DMS153 (cell line): ENCODE measurements at places on chromosomes 16 and 17.

DNA sequence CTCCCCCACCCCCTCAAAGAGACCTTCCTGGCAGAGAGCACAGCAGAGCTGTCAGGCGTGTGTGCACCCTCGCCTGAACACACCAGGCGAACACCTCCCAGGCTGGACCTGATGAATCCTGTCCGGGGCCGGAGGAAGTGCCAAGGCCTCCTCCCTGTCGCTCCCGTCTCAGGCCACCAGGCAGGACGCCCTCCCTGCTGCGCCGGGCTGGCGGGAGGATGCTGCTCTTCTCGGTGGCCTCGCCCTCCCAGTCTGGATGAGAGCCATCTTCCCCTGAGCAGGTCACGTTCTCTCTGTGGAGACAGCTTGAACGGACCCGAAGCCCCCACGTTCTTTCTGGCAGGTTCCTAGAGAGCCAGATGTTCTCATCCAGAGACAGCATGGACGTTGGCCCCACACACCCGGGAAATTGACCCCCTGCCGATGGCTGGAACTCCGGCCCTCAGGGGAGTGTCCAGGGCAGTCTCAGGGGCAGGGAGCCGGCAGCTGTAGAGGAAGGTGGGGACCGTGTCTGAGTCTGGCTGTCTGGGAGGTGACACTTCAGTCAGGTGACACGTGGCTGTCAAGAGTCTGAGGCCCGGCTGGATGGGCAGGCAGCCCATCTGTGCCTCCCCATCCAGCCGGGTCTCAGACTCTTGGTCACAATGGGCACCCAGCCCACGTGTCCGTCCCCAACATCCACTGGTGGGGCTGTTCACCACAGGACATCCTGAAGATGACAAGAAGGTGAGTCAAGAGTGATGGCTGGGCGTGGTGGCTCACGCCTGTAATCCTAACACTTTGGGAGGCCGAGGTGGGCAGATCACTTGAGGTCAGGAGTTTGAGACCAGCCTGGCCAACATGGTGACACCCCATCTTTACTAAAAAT, 5.0 kb upstream of the TIMP2 start:
- DNase-seq: no peak

DNA sequence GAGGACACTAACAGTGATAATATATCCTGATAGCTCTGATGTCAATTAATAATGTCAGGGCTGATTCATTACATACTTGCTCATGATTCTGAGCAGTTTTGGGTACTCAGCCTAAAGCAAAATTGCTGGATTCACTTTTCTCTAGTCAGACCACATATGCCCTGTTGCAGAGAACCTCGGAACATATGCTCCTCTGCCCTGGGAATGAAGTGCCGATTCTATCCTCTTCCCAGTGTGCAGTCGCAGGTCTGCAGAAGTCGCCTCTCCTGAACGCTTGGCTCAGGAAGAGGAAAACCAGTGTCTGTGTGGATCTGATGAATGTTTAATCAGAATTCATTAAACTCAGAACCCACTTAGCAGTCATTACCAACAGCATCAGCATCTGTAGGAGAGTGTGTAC, 34.5 kb downstream of the ABCC12 start:
- DNase-seq: no peak

- no peak for DNase-seq
Measured at GRCh38 chr16:85724936-85725335, 26.0 kb downstream of the C16orf74 start.

GRCh38 chr16:28308794-28309584, 16.7 kb downstream of the SBK1 start:
- DNase-seq: no peak

- DNase-seq: no peak
Measured at GRCh38 chr16:76195056-76195455, 82.1 kb upstream of the CNTNAP4 start.

- DNase-seq: no peak
Measured at GRCh38 chr16:75246504-75247205, 4.8 kb downstream of the BCAR1 start.

DNA sequence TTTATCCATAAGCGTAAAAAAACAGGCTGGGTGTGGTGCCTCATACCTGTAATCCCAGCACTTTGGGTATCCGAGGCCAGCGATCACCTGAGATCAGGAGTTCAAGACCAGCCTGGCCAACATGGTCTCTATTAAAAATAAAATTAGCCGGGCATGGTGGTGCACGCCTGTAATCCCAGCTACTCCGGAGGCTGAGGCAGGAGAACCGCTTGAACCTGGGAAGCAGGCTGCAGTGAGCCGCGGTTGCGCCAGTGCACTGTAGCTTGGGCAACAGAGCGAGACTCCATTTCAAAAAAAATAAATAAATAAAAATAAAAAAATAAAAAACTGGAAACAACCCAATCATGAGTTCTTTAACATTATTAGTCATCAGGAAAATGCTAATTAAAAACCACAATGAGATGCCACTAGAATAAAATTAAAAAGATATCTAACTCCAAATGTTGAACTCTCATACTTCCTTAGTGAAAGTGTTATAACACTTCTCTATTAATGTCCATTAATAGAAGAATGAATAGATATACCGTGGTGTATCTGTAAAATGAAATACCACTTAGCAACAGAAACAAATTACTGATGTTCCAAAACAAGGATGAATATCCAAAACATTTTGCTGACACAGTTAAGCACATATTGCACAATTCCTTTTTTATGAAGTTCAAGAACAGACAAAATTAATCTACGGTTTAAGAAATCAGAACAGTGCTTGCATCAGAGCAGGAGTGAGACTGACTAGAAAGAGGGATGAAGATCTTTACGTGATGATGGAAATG, 13.1 kb downstream of the MPHOSPH6 start:
- no peak for DNase-seq

GRCh38 chr16:24853830-24854229, 8.1 kb downstream of the SLC5A11 start:
- no peak for DNase-seq

DNA sequence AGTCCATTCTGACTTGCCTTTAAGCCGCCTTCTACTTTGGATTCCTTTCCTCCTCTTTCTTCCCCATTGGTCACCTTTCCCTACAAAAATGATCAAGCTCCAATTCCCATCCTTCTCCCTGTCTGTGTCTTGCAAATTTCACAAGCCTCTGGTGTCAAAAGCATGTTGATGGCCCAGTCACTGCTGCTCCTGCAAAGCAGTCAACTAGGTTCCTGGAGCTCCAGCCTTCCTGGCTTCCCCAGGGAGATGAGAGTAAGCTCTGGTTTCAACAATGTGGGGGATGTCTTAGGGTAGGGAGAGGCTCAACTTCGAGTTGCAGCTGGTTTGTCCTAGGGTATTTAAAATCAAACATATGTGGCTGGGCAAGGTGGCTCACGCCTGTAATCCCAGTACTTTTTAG, 36.1 kb upstream of the HELZ start:
- peak; percentile 22 for DNase-seq

DNA sequence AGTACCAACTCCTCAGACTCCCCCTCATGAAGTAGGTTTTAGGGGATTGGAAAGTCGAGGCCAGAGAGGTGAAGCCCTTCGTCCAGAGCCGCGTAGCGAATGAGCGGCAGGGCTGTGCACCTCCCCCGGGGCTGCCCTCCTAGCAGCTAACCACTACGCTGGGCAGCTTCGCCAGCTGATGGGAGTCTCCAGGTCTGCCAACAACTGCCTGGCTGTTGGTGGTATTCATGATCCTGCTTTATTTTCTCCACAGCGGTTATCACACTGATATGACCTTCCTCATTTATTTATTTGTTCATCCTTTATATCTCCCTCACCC, 773 bp upstream of the NETO2 start:
- no peak for DNase-seq

- DNase-seq: no peak
Measured at GRCh38 chr17:42125565-42125964, 3.0 kb downstream of the HSPB9 start.
